Substantia nigra (tissue), 51 donors: ENCODE measurements at places on chromosomes 11 and 22.

- DNase-seq, result no peak
These were observed 63.4 kb downstream of the CACNG2 start for GRCh38 chr22:36640106-36640672.

DNA sequence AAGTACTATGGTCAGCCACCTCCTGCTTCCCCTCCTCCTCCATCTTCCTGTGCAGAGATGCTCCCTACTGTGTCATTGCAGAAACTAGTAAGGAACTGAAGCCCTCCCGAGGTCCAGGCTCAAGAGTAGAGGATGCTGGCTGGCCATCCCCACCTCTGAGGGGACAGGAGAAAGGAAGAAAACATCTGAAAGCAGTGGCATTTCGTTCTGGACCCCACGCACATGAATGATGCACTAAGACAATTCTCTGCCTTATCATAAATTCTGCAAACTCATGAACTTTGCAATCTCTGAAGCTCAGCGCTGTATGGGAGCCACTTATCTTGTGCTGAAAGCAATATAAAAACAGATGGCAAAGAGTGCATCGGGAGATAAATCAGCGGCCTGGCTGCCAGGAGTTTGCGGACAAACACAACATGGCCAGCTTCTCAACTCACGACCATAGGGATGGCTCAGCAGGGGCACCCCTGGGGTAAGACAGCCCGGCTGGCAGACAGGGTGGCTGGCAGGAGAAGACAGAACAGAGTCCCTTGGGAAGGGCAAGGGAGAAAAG, 306.4 kb downstream of the NXPE2 start:
- no peak for DNase-seq

GRCh38 chr11:75135021-75135650, 15.8 kb upstream of the SLCO2B1 start:
- DNase-seq, result no peak

DNA sequence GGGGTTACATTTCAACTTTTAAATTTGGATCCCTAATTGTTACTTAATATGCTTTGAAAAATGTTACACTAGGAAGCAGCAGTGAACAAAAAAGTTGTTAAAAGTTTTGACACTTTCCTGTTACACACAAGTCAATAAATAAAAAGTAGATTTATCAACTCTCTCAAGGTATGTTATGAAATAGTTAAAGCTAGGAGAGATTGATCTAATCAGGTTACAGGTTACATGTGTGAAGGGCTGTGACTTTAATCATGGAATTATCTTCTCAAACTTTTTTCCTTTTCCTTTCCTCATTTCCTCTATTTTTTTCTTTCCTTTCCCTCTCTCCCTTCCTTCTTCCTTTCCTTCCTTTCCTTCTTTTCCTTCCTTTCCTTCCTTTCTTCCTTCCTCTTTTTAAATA, 77.0 kb upstream of the RAB38 start:
- no peak for DNase-seq

- no peak for DNase-seq
These were observed 47.0 kb upstream of the GNAZ start for GRCh38 chr22:23023294-23023693.

GRCh38 chr11:62983536-62984199, 1.1 kb downstream of the SLC22A6 start:
- no peak for DNase-seq

DNA sequence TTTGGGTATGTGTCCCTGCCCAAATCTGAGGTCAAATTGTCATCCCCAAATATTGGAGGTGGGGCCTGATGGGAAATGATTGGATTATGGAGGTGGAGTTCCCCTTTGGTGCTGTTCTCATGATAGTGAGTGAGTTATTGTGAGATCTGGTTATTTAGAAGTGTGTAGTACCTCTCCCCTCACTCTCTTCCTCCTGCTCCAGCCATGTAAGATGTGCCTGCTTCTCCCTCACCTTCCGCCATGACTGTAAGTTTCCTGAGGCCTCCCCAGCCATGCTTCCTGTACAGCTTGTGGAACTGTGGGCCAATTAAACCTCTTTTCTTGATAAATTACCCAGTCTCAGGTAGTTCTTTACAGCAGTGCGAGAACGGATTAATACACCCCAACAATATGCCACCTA, 9.0 kb downstream of the GAB2 start:
- no peak for DNase-seq

- DNase-seq, result no peak
These were observed 12.3 kb downstream of the CD44 start for GRCh38 chr11:35151241-35151640.

DNA sequence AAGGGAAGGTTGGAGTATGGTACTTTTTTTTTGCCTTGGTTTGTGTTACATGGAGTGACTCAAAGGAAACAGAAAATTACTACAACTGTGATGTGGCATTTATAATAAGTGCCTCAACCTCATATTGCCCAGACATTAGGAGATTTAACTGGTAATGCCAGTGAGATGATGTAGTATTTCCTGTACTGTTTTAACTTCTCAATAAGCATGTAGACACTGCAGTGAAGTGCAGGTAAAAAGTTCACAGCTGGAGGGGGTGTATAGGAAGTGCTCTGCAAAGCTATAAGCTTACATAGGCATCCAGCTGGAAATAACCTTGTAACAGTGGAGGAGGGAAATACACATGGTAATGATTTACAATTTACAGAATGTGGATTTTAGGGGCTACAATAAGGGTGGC, 138.2 kb upstream of the MTMR2 start:
- DNase-seq, result no peak
